Renal cortical epithelial cell (primary cell): ENCODE measurements at places on chromosomes 5 and 9.

- no peak for DNase-seq
Measured at GRCh38 chr9:14240537-14240936, 73.4 kb downstream of the NFIB start.

DNA sequence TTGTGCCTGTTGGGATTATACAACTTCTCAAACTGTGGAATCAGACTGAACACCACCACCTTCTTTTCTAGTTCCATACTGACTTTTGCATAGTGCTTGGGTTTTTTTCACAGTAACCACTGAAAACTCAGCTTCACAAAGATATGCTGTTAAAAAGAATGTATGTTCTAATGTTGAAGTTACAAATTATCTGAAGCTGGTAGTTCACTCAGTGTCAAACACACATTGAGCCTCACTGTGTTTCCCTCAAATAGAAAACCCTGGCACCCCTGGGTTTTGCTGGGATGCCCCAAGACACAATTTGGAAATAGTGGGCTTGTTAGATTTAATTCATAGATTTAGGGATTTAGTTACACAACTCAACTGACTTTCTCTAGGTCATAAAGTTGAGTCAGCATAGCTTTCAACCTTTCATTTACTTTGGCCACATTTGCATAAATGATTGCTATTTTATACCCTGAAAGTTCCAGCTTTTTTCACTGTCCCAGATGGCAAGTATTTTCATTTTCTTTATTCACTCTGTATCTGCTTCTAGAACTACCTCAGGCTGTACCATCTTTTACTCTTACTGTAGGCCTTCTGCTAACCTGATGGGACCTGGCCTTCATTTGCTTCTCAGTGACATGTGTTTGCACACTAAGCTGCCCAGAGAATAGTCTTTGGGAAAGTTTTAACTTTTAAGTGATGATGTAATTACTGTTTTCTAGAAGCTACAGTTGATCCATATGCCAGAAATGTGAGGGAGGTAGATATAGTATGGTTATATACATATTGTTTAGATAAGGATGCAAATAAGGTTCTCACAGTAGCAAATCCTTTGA, 115.1 kb downstream of the CDC42SE2 start:
- DNase-seq: peak; percentile 69

- DNase-seq: no peak
Measured at GRCh38 chr5:56492812-56493211, 259.7 kb upstream of the ANKRD55 start.

- no peak for DNase-seq
Measured at GRCh38 chr5:154620411-154620810, 134.8 kb upstream of the LARP1 start.

DNA sequence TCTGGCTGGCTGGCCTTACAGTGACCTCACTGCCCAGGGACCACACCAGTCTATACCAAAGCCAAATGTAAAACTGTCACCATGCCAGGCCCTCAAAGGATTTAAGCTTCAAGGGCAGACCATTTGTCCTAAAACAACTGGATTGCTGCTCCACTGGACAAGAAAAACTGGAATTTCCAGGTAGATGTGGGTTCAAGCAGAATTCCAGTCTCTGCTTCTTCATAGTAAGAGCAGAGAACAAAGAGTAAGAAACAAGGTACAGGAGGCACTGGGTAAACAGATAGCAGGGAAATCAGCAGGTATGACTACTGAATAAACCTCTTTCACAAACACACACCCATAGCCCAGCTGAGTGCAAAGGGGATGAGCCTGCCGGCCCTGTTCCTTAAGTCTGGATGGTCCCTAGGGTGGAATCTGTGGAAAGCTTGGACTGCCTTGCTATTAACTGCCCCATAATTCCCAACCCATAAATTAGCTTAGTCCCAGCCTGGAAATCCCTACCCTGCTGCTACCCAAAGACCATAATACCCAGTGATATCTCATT, 5.5 kb downstream of the B4GALT1 start:
- peak; percentile 69 for DNase-seq

GRCh38 chr5:59790376-59790775, 103.2 kb downstream of the PDE4D start:
- peak; percentile 75 for DNase-seq

DNA sequence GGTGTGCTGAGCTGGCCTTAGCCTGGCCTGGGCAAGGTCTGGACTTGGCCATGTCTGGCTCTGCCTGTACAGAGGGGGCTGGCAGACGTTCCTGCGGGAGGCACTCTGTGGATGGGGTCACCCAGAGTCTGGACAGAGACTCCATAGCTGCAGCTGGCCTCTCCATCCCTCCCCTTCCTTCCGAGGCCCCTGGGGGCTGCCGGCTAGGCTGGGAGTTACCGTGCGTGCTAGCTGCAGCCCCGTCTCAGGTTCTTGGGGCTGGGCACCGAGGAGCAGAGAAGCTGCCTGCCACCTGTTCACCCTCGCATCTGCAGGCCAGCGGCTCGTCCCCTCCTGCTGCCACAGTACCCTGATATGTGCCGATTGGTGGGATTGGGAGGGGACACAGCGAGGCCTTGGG, 63.4 kb downstream of the RXRA start:
- no peak for DNase-seq

GRCh38 chr5:127961763-127962145, 121.8 kb upstream of the SLC12A2 start:
- DNase-seq: no peak

- no peak for DNase-seq
Measured at GRCh38 chr5:7884491-7885267, 15.7 kb downstream of the MTRR start.
